SK-N-SH (cell line): ENCODE measurements at places on chromosomes 5 and 9.
A peak's percentile ranks its signal among the peaks of the same experiment; 100 is the strongest.

DNA sequence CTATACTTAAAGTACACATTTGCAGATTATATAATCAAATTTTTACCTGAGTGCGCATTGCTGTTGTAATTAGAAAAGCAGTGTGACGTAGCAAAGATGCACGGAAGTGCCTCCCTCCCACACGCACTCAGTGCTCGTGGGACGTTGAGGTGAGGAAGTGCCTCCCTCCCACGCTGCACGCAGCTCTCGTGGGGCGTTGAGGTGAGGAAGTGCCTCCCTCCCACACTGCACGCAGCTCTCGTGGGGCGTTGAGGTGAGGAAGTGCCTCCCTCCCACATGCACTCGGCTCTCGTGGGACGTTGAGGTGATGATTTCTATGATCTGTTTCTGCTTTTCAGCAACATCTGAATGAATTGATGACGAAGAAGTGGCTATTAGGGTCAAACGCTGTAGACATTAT, 21.0 kb downstream of the EXOC3 start:
- no peak for DNase-seq

- no peak for DNase-seq
These were observed 51.8 kb upstream of the FNIP1 start for GRCh38 chr5:131848662-131849061.

DNA sequence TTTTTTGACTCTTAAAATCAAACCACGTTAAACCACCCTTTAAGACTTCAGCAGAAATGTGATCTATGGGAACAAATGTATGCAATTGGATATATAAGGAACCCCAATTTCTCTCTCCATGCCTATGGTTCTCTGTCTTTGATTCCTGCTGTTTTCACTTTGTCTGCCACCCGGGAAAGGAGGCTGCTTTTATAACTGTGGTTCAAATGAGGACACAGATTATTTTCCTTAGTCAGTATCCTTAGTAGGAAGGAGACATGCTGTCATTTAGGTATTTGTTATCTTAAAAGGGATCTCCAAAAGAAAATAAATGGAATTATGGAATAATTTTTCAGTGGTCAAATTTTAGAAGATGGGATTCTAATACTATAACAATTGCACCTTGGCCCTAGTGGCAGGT, 176.1 kb upstream of the NREP start:
- no peak for DNase-seq

- no peak for DNase-seq
These were observed 8.6 kb downstream of the PCA3 start for GRCh38 chr9:76772686-76773445.

DNA sequence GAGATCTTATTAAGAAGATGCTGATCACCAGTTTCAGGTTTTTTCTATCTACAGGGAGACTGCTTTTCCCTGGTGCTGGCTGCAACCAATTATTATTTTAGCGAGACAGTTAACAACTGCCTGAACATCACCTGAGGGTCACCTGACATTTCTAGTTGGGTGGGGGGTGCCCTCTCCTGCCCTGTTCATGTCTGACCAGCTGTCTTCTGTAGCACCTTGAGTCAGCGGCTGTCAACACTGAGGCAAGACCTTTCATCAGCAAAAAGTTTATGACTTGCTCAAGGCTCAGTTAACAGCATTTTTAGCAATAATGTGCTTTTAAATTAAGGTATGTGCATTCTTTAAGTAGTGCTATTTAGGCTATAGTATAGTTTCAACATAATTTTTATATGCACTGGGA, 58.0 kb downstream of the ADCY2 start:
- no peak for DNase-seq

- no peak for DNase-seq
These were observed 111.1 kb upstream of the EQTN start for GRCh38 chr9:27408001-27408400.

DNA sequence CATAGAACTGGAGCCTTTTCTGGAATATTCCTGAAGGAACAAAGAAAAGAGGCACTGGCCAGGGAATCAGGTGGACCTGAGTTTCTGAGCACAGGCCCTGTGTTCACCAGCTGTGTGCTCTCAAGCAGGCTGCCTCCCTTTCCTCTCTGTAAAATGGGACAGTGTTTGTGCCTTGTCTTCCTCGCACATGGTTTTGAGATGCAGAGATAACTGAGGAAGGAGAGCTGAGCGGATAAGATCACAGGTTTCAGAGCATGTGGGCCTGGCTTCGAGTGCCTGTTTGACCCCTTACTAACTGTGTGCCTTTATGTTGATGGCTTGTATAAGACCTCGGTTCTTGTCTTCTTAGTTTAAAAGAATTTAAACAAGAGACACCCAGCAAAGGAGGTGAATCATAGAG, 46.2 kb upstream of the HAND1 start:
- no peak for DNase-seq

- DNase-seq = no peak
These were observed 105.7 kb downstream of the SPOCK1 start for GRCh38 chr5:137393196-137393993.

DNA sequence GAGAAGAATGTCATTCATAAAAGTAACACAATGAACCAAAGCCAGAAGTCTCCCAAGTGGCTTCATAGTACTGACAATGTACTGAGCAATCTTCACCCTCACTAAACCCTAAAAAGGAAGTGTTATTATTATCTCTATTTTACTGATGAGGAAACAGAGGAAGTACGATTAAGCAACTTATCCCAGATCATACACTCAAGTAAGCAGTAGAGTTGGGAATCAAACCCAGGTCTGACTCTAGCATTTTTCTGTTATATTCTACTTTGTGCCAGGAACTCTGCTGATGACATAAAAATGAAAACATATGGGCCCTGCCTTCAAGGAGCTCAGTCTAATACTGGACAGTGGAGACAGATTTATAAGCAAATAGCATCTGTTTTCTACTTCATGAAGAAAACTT, 109.2 kb downstream of the RAPGEF6 start:
- no peak for DNase-seq

DNA sequence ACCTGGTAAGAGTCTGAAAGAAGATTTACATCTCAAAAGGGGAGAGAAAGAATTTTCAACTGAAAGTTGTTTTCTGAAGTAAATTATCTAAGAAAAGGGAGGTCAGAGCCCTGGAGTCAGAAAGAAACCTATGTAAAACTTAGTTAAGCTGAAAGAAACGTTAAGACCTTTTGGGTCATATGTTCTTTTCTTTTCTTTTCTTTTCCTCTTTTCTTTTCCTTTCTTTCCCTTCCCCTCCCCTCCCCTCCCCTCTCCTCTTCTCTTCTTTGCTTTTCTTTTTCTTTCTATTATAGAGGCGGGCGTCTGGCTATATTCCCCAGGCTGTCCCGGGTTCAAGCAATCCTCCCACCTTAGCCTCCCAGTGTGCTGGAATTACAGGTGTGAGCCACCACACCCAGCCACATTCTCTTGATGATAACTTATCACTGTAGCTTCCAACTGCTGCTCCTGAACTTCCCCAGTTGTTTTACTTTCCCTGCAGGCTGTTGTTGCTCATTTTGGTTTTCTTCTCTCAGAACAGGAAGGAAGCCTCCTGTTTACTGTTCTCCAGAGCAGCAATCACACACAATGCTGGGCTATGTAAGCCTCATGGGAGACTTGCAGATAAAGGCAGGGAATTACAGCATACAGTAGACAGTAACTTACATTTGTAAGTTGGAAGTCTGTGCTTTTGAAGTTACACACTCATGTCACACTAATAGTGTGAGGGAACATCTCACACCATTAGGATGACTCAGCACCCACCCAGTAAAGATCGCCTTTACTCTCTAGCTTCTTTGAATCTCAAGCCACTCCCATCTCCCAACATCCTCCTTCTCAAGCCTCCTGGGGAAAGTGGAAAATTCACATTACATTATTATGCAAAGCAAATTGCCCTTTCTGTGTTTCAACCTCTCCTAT, 2216.6 kb upstream of the WWC1 start:
- no peak for DNase-seq

DNA sequence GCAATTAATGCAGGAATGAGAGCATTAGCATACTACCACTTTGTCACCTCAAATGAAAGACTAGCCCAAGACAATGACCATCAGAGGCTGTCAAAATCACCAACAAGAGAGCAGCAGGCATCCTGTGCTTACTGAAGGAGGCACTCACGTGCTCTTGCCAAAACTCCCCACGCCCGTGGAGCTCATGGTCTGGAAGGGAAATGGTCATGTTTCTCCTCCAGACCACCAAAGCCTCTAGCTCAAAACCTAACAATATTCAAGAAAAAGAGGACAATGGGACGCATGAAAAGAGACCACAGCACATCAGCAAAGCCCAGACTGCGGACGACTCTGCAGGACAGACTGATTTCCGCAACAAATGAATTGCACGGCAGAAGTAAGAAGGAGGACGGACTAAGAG, 12.8 kb downstream of the AKNA start:
- DNase-seq = no peak

- no peak for DNase-seq
These were observed 214.6 kb upstream of the C9orf72 start for GRCh38 chr9:27787891-27788290.

- DNase-seq = no peak
These were observed 21.8 kb upstream of the LMX1B start for GRCh38 chr9:126591922-126592321.

- peak; percentile 90 for DNase-seq
These were observed 30.4 kb downstream of the JADE2 start for GRCh38 chr5:134555890-134556311.

DNA sequence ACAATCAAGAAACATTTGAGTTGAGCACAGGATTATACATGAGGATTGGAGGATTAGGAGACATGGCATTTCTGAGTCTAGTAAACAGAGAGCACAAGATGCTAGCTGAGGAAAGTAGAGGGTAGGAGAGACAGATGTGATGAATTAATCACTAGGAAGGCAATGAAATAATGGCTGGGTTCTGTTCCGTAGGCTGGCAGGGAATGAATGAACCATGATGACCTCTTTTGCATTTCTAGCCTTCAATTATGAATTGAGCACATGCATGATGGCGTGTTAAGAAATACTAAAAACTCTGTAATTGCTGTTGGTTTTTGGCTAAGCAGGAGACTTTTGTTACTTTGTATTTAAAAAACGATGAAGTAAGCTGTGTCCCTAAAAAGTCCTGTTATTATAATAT, 420.0 kb upstream of the TLE4 start:
- DNase-seq = no peak

GRCh38 chr9:69377981-69378380, 53.0 kb downstream of the ENTREP1 start:
- no peak for DNase-seq

- no peak for DNase-seq
These were observed 46.9 kb upstream of the EGFL7 start for GRCh38 chr9:136615631-136616306.

GRCh38 chr5:141929398-141930058, 5.9 kb downstream of the DELE1 start:
- DNase-seq = no peak

DNA sequence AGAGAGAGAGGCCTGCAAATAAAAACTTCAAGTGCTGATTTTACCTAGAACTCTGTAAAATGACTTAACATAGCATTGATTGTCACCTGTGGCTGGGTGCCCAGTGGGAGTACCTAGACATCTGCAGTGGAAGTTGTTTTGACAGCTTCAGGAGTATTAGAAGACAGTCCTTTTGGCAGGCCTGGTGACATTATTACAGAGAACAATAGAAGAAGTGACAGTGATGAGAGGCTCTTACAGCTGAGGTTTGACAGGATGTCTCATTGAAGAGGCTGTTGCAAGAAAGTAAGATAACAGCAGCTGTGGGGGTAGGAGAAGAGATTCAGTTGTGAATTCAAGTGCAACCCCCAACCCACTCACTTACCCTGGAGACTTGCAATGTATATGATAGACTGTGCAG, 27.9 kb upstream of the MUSK start:
- DNase-seq = no peak

DNA sequence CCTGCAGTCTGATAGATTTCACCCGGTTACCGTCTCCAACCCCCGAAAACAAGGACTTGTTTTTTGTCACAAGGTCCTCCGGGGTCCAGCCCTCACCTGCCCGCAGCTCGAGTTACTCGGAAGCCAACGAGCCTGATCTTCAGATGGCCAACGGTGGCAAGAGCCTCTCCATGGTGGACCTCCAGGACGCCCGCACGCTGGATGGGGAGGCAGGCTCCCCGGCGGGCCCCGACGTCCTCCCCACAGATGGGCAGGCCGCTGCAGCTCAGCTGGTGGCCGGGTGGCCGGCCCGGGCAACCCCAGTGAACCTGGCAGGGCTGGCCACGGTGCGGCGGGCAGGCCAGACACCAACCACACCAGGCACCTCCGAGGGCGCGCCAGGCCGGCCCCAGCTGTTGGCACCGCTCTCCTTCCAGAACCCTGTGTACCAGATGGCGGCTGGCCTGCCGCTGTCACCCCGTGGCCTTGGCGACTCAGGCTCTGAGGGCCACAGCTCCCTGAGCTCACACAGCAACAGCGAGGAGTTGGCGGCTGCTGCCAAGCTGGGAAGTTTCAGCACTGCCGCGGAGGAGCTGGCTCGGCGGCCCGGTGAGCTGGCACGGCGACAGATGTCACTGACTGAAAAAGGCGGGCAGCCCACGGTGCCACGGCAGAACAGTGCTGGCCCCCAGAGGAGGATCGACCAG, 121.3 kb downstream of the DAB2IP start:
- no peak for DNase-seq

- no peak for DNase-seq
These were observed 8.9 kb downstream of the MTRR start for GRCh38 chr5:7877851-7878250.

DNA sequence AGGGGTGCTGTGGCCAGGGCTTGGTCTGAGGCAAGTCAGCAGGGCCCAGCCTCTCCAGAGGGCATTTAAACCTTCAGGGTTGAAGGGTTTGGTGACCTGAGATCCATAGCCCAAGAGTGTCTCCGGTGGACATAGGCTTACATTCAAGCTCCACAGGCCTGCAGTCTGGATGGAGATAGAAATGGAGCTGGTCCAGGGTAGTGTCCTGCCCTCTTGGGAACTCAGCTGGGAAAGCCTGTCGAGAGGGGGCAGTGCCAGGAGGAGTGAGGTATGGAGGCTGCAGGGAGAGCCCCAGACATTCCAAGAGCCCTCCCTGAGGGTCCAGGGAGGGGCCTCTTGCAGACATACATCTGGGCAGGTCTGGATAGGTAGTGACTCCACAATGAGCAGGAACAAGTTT, 177.0 kb upstream of the MVB12B start:
- peak; percentile 20 for DNase-seq

GRCh38 chr5:110807169-110807568, 68.4 kb downstream of the SLC25A46 start:
- DNase-seq = no peak

GRCh38 chr9:76292658-76293057, 101.6 kb downstream of the RFK start:
- no peak for DNase-seq
